Fibroblast of skin of left biceps (primary cell): ENCODE measurements at places on chromosomes 3 and 15.

GRCh38 chr3:97691354-97691753 is 73.2 kb upstream of the ARL6 start:
- no peak for DNase-seq

- DNase-seq = no peak
Observed at GRCh38 chr15:92271179-92271578, 122.5 kb upstream of the ST8SIA2 start.

- no peak for DNase-seq
Observed at GRCh38 chr3:34837848-34838741, 801.2 kb upstream of the ARPP21 start.

DNA sequence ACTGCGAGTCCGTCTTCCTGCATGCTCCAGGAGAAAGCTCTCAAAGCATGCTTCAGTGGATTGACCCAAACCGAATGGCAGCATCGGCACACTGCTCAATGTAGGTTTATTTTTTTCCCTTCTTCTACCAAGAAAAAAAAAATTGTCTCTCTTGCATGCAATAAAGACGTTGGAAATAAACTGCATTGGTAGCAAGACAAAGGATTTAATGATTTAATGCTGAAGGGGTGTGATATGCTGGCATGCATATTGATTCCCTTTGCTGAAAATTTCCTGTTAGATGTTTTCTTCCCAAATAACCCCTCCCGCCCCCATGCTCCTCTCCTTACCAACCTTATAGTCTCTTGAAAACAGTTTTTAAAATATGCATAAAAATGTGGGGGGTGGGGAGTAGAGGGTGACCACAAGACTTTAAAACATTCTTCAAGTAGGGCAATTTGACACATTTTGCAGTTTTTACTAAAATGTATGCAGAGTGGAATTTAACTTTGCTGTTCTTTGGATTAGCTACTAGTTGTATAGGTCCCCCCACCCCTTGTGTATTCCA is 799 bp downstream of the RARB start:
- DNase-seq = no peak

GRCh38 chr3:129934234-129935123 is 40.0 kb upstream of the TRH start:
- DNase-seq = no peak

- DNase-seq = peak; percentile 58
Observed at GRCh38 chr3:38137615-38138348, 679 bp upstream of the MYD88 start.

- DNase-seq = peak; percentile 44
Observed at GRCh38 chr3:111151438-111151837, 79.8 kb downstream of the NECTIN3 start.

DNA sequence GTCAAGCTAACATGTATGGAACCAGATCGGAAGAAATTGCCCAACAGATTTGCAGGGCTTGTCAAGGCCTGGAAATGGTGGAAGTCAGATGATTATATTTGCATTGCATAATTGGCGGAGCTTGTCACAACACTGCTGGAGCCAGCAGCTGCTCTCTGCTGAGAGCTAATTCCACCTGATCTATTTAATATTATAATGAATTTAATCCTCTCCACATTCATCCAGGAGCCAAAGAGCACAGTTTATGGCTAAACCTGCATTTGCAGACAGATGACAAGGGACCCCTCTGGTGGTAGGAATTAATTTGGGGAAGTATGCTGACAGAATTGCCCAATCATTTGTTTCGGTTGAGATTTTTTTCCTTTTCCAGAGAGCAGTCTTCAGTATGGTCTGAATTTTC is 730.2 kb downstream of the TUSC7 start:
- peak; percentile 12 for DNase-seq

DNA sequence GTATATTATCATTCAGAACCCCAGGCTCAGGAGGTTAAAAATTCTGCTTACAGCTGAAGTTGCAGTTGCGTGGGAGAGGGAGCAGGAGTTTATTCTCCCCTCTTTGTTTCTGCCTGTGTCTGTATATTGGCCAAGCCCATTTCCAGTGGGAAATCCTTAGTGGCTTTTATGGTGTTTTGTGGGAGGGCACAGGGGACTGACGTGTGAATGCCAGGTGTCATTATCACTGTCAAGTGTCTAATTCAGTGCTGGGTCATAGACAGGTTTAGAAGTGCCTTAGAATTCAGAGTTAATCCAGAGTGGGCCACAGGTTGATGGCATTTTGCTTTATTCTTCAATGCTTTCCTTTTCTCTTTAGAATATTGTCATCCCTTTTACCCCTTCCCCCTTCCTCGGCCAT is 33.4 kb downstream of the SLCO3A1 start:
- no peak for DNase-seq

- DNase-seq = no peak
Observed at GRCh38 chr15:79901958-79902357, 5.1 kb upstream of the MTHFS start.

DNA sequence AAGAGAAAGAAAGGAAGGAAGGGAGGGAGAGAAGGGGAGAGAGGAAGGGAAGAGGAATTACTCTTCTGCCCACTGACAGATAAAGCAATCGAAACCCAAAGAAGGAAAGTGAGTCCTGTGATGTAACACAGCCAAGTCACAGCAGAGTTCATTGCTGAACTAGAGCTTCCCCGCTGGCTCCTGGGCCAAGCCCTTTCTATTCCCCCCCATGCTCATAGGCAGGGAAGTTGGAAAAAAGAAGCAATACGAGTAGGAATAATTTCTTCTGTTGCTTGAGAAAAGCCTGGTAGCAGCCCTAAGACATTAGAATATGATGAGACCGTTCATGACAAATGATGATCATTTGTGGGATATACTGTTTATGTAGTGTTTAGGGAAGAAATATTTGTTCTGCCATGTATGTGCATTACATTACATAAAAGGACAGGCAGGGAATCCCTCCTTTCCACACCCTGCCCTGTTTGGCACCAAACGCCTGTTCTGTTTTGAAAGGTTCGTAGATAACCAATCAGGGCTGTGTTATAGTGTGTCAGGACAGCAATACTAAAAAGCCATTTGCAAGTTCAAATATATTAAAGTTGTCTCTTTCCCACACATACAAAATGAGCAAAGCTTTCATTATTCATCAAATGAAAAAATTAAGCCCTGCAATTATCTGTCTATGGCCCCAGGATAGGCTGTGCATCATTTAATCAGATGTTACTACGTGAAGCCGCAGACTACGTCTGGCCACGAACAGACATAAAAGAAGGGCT is 111.0 kb upstream of the TRPM1 start:
- no peak for DNase-seq
